ENCODE measurements at places on chromosomes 11 and 22.

DNA sequence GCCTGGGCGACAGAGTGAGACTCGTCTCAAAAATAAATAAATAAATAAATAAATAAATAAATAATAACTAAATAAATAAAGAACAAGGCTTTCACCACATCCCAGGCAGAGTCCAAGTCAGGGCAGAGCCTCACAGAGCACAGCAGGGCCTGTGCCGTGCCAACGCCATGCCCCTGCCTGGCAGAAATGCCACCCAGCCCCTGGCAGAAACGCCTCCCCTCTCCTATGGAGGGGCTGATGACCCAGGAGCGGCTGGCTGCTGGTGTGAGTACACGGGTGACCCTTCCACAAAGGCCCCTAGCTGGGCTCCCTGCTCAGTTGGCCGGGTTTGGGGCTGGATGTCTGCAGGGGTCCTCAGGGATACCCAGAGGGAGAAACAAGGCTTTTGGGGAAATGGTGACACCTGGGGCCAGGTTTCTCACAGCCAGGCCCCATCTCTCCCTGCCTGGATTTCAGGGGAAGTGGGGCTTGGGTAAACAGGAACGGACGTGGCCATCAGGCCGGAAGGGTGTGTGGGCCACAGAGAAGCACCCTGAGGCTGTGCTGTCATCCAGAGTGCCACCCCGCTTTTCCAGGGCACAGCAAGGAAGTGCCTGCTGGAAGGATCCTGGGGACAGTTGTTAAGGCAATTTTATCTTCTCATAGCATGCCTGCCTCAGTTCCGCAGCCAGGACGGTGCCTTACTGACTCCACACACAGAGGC is 5.1 kb downstream of the BID start:
- no peak for DNase-seq

DNA sequence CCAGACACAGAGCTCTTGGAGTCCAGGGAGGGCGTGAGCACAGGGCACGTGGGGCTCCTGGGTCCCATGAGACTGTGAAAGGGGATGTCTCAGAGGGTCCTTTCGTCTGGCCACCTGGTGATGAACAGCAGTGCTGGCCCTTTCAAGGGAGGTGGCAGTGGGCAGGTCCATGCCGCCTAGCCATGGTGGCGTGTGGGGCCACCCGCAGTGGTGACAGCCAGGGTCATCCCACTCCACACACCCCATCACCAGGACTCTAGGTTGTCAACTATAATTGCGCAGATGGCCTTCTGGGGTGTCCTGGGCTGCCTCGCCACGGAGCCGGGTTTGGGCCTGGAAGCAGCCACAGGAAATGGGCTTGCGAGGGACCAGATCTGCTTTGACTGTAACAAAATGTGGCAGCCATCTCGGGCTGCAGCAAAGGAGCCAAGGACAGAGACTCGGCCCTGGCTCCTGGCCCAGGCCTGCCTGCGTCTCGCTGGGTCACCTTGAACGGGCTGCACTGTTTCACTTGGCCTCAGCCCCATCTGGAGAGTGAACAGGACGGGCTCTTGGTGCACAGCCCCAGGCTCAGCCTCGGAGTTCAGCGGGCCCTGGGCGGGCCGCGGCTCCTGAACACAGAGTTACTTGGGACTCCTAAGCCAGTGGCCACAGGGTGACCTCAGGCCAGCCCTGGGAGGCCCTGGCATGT is 1350.5 kb downstream of the BRD1 start:
- DNase-seq, result no peak

DNA sequence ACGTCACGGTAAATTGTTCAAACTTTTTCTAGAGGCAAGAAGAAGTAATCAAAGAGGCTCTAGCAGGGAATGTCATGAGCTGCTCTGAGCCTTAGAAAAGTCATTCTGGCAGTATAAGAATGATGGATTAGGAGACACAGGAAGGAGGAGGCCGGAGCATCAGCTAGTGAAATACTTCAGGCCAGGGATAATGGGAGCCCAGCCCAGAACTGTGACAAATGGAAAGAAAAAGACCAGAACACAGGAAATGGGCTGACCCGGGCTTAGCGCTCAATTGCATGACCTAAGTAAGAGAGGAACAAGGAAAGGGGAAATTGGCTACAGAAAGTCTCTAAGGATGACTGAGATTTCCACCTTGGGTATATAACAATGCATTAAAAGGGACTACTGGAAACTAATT is 108.6 kb downstream of the LARGE1 start:
- no peak for DNase-seq

DNA sequence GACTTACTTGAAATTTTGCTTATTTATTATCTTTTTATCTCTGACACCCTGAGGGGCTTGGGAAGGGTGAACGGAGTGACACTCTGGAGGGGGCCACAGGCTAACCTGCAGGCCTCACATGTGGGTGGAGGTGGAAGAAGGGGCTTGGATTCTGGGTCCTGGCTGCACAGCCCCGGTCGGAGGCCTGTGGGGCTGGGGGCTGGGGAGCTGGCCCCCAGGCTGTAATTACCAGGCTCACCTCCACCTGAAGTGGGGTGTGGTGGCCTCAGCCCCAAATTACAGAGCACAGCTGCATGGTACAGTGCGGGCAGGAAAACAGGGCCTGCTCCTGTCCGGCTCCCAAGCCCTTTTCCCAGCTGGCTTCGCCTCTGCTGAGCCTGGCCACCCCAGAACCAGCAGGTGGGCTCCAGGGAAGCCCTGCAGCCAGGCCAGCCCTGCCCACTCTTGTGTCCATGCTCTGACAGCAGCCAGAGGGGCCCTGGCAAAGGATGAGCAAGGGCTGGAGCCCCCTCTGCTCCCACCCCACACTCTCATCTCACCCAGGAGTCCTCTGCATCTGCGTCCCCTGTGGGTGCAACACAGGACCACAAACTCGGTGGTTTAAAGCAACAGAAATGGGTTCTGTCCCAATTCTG is 48.0 kb downstream of the IGF2 start:
- DNase-seq, result no peak

- DNase-seq, result no peak
Measured at GRCh38 chr22:32904044-32904443, 102.5 kb downstream of the TIMP3 start.

DNA sequence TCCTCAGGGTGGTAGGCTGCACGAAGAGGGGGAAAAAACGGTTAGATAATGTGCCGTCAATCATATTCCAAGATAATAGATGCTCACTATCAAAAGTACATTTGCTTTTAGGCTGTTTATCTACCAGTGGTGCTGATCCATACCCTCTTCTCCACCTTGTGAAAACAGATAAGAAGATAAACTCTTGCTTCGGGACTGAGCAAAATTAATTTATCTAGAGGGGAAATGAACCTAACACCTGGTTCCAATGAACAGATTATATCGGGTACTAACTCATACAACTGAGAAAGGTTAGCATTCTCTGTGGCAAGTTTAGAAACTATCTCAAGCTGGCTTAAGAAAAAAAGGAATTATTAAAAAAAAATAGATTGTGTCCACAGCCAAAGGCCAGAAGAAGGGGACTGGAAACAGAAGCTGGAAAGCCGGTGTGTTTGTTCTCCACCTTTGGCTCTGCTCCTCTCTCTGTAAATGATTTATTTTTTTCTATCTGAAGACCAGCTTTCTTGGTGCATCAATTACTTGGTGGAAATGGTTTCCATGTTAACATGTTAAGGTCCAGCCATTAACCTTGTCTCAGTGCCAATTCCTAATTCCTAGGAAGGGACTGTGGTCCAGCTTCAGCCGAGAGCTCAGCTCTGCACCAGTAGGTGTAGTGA is 55.8 kb downstream of the SC5D start:
- DNase-seq, result no peak

DNA sequence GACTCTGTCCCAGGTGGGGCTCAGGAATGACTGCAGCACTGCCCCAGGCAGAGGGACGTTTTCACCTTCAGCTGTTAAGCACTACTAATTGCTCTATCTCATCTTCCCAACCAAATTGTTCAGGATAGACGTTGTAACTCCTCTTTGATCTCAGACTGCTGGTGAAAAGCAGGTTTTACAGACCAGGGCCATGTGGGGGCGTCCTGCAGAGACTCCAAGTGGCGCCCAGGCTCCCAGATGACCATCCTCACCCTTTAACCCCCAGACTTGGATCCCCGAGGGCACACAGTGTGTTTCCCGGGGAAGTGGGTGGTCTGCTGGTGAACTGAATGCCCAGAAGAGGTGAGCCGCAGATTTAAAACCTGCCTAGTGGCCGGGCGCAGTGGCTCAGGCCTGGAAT is 23.9 kb downstream of the FADD start:
- DNase-seq, result no peak

DNA sequence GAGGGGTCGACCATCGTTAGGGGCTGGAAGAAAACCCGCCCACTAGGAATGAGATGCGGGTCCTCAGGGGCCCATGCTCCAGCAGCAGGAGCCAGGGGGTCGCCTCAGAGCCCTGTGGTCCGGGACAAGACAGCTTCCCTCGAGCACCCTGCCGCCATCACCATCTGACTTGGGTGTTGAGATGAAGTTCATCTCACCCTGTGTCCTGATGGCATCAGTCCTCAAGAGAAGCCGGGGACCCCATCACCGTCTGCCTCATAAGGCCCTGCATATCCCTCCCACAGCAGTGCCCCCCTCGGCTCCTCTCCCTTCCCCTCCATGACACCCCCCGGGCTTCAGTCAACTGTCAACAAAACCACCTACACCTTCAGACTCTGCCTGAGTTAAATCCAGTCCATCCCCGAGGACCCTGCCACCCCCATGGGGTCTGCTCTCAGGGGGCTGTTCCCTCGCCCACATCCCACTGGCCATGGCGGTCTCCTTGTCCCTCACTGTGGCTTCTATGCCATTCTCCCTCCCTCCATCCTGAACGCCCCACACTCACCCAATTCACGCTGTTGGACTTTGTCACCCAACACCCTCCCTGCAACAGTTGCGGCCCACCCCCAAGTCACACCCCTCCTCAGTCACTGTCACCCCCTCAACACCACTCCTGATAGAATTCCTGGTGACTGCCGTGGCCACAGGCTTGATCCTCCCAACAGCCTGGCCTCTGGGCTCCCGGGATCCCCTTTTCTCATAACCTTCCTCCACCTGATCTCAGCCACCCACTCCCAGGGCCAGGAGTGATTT is 87.7 kb upstream of the RTL6 start:
- DNase-seq, result no peak

GRCh38 chr11:55707029-55707428 is 45.0 kb downstream of the OR4C6 start:
- DNase-seq, result no peak

DNA sequence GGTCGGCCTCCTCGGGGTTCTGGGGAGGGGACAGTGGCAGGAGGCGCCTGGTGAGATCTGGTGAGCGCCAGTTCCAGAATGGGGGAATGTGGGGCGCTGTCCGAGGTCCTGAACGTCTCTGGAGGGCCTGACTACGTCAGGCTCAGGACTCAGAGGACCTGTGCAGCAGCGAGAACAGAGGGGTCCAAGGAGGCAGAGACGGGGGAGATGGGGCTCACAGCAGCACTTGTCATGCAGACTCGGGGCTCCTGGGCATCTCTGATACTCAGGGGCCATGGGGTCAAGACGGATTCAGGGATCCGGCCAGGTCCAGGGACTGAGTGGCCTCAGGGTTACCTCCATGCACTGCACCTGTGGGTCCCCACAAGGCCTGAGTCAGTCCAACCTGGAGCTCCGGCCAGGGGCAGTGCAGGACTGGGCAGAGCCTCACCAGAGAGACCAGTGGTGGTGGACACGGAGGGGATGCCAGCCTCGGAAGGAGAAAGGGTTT is 92.2 kb downstream of the BRD1 start:
- no peak for DNase-seq

GRCh38 chr22:44682556-44683168 is 19.3 kb upstream of the PRR5 start:
- no peak for DNase-seq

DNA sequence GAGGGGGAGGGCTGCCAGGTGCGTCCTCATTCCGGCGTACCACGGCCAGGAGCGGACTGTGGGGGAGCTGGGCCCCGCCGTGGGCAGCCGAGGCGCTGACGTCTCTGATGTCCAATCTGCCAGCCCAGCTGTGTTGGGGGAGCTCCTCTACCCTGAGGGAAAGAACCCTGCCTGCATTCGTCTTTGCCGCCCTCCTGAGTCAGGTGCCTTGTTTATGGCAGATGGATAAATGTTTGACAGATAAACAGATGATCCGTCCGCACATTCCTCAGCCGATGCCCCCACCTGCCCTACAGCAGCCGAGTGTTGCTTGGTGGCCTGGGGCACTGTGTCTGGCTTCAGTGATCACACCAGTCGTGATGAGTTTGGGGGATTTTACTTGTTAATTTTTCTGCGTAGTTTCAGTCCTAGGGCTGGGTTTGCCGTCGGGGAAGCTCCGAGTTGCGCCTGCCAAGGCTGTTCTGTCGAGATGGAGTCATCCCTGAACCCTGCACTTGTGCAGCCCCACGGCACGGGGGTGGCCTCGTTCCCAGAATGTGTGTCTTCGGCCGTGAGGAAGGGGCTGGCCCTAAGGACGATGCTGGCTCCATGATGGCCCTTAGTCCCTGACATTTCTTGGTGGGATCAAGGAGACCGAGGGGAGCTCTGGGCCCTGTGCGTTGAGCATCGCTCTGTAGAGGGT is 1083.9 kb downstream of the BRD1 start:
- DNase-seq, result no peak

GRCh38 chr11:1029654-1030053 is 6.9 kb downstream of the MUC6 start:
- no peak for DNase-seq

DNA sequence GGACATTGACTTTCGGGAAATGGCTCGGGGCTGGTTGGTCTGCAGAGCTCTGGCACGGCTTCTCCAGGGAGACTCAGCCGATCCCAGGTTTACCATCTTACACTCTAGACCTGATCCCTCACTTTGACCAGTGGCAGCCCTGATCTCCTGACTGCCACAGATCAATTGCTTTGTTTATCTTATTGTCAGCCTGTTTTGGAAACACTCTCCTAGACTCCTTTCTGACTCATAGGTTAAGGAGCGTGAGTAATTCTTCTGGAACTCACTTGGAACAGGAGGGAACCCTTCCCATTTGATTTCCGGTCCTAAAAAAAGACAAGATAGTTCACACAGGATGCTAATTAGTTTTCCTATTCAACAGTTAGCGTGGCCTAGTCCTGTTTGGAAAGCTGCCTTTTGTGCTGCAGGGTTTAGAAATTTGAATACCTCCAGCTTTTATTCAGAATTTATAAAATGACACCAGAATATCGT is 16.0 kb upstream of the BMAL1 start:
- DNase-seq, result no peak

- no peak for DNase-seq
Measured at GRCh38 chr11:34653851-34654482, 33.1 kb downstream of the EHF start.

- DNase-seq, result no peak
Measured at GRCh38 chr11:133525976-133526375, 6.3 kb downstream of the OPCML start.

- DNase-seq, result no peak
Measured at GRCh38 chr11:6871278-6871677, 5.1 kb upstream of the OR10A4 start.

DNA sequence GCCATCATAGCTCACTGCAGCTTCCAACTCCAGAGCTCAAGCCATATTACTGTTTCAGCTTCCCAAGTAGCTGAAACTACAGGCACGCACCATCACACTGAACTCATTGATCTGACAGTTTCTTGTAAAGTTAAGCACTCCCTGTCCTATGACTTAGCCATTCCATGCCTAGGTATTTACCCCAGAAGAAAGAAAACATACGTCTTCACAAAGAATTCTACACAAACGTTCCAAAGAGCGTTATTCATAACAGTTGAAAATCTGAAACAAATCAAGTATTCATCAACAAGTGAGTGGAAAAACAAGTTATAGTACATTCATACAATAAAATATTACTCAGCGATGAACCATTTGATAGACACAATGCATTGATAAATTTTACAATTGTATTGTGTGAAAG is 7.8 kb upstream of the NLRP10 start:
- no peak for DNase-seq

- no peak for DNase-seq
Measured at GRCh38 chr11:78110351-78110750, 29.1 kb downstream of the ALG8 start.
